G401 (cell line): ENCODE measurements at places on chromosomes 1 and 21. TPM values are rescaled to one million over a fixed set of nuclear protein-coding genes. Genes with fewer than 3 reads are reported as not detected.

The TENT5C gene
- total RNA-seq, result 0.25 and 0.85 TPM in 2 replicates

GRCh38 chr21:33898586-33898985 lies 17.0 kb downstream of the ATP5PO start:
- no peak for DNase-seq

DNA sequence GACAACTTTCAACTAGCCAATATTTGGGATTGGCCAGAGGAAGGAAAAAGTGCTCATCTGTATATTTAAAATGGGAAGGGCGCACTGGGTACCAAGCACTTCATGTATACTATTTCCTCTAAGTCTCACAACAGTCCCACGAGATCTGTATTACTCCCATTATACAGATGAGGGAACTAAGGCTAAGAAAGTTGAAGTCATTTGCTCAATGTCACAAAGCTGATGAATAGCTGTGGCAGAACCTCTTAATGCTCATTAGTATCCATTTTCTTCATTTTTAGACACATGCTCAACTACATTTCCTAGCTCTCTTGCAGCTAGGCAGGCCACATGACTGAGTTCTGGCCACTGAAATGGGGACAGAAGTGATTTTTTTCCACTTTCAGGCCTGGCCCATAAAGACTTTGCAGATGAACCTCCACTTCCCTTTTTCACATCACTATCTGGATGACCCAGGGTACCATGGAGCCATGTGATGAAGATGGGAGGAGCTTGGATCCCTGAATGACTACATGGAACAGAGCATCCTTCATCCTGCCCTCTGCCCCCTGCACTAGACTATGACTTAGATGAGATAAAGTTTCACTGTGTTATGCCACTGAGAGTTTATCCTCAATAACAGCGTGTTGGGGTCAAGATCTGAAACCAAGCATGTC lies 31.8 kb downstream of the ATF3 start:
- no peak for DNase-seq

DNA sequence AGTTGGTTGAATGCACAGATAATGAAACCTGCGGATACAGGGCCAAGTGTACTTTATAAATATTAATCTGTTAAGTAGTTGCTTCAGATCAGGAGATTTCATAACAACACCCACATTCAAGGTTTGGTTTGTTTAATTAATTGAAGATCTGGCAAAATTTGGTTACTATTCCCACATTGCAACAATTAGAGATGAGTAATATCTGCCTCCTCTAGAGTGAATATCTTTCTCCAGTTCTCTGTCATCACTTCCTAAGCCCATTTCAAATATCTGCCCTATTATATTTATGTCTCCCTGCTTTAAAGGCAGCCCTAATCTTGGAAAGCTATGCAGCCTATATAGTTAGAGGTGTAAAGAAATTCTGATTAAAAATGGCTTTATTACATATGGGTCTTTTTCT lies 61.4 kb downstream of the PPP2R5A start:
- no peak for DNase-seq

DNA sequence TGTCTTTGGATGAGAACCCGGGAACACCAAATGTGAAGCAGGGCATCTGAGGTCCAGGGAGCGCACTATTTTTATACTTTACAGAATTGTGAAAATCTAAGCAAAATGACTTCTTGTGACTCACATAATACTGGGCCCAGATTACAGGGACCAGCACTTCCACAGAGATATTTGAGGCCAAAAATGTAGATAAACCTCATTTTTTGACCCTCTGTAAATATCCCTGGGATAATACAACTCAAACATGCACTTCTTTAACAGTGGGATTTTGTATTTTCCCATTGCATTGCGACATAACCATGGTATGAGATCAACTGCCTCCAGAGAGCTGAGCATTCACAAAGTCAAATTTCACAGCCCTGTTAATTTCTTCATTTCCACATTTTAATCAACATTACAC lies 289.4 kb upstream of the ADGRL4 start:
- no peak for DNase-seq

DNA sequence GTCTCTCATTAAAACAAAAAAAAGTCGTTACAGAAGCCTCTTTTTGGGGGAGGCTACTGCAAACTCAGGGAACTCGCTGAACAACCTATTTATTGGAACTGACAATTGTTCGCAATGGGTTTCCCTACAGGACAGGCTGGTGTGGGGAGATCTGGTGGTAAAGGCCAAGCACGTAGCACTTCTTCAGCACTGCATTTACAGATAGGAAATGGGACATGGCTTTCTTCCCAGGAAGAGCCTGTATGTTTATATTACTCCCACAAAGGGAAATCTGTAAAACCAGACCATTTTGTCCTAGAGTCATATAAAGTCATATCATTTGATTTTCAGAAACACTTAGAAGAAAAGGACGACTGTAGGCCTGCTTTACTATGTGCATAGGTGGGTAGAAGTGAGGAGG lies 38.8 kb upstream of the TBX15 start:
- no peak for DNase-seq

GRCh38 chr21:20030390-20030789 lies 967.8 kb upstream of the NCAM2 start:
- no peak for DNase-seq
